T-cell (primary cell): ENCODE measurements at places on chromosomes 7 and 10. TPM values are rescaled to one million over a fixed set of nuclear protein-coding genes. Genes with fewer than 3 reads are reported as not detected.

GRCh38 chr7:150927956-150928344 lies 50.2 kb downstream of the KCNH2 start:
- DNase-seq, result no peak

DNA sequence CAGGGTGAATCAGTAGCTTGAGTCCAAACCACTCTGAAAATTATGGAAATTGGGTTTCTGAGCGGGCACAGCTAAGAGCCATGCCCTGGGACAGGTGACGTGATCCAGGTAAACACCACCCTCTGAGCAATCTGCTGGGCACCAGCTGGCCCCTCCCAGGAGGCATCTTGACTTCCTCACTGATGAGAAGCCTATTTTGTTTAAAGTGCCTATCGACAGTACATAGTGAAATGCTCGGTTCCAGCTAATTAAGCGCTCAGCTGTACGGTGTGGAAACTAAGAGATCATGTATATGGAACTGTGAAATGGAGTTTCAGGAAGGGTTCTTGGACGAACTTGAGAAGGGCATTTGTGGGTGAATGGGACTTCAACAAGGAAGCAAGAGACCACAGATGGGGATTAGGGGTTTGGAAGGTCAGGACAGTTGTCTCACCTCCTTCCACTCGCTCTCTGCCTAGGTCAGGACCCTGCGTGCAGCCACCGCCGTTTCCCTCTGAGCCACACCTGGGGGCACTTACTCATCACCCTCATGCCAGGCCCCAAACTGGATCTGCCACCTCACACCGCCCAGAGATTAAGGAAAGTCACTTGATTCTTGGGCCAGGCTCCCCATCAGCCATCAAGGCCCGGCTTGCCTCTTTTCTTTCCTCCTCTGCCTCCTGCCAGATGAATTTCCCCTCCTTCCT lies 3.2 kb downstream of the ITPRIP start:
- DNase-seq, result no peak

DNA sequence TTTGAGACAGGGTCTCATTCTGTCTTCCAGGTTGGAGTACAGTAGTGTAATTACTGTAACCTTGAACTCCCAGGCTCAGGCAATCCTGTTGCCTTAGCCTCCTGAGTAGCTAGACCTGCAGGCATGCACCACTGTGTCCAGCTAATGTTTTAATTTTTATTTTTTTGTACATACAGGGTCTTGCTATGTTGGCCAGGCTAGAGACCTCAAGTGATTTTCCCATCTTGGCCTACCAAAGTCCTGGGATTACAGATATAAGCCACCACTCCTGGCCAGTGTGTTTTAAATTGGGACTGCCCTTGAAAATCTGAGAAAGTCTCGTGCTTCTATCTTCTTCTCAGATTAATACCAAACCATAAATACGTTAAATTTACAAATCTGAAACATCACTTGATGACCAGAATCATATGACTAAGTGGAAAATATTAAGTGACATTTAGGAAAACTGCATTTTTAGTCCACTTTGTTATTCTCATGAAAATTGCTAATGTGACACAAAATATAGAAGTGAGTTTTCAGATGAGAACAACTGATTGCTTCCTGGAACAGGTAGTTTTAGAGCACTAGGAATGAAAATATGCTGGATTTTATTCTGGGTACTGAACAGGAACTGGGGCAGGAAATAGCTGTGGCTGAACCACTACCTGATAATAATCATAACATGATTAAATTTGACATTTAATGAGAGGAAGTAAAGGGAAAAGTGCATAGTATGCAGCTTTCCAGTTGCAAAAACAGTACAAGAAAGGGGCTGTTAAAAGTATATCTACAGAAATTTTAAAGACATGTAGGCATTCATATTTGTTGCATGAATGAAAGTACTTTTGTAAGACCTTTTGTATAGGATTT lies 4.2 kb downstream of the PHTF2 start:
- no peak for DNase-seq

GRCh38 chr7:27389496-27389895 lies 146.9 kb downstream of the EVX1 start:
- DNase-seq, result no peak

- no peak for DNase-seq
Measured at GRCh38 chr10:79979310-79979975, 30.5 kb upstream of the SFTPD start.

- no peak for DNase-seq
Measured at GRCh38 chr7:156192921-156193320, 380.7 kb upstream of the SHH start.

DNA sequence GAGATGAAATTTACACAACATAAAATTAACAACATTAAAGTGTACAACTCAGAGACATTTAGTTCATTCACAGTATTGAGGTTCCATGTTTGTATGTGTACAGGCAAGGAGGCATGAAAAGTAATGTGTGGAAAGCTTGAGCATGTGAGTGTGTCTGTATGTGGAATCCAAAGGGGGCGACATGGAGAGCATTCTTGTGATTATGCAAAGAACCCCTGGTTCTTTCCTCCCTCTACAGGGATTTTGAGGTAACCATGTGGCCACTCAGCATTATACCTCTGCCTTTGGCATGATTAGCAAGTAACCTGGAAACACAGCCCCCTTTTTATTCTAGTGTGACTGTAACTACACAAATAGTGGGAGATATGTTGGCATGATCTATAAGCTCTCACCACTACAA lies 21.0 kb downstream of the OR2F1 start:
- DNase-seq, result no peak

DNA sequence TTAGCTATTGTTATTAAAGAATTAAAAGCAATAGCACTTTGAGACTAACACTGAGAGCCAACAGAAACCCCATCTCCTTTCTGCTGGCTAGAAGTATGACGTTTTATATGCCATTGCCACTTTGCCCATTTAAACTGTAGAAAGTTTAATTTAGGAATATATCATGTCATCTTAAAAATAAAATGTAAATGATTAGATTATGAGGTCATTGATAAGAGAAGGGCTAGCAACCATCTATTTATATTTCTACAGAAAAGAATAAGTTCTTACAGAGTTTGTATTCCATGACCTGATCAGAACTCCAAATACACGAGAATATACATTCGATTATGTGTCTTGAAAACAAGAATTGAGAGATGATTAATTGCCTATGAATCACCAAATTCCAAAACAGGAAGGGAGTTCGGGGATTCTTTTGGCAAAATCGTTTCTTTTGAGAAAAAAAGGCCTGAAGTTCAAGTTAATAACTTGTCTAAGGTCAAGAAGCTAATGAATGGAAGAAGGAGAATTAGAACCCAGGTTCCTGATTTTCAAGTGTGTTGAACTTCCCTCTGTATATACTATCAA lies 227.0 kb downstream of the TRIL start:
- no peak for DNase-seq

DNA sequence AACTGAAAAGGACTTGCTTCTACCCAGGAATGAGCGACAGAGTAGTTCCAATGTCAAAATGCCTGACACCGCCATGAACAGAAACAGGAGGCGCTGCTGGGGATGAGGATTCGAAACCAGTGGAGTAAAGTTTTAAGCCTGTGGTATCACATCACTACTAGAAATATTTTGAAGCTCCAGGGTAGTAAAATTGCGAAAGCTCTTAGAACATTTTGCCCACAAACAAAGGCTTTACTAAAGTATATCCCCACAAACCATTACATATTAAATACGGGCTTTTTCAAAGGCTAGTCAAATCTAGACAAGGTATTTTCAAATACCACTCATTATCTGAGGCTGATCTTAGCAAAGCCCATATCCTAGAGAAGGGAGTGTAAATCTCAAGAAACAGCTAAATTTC lies 2.4 kb downstream of the PRDX3 start:
- DNase-seq, result no peak

DNA sequence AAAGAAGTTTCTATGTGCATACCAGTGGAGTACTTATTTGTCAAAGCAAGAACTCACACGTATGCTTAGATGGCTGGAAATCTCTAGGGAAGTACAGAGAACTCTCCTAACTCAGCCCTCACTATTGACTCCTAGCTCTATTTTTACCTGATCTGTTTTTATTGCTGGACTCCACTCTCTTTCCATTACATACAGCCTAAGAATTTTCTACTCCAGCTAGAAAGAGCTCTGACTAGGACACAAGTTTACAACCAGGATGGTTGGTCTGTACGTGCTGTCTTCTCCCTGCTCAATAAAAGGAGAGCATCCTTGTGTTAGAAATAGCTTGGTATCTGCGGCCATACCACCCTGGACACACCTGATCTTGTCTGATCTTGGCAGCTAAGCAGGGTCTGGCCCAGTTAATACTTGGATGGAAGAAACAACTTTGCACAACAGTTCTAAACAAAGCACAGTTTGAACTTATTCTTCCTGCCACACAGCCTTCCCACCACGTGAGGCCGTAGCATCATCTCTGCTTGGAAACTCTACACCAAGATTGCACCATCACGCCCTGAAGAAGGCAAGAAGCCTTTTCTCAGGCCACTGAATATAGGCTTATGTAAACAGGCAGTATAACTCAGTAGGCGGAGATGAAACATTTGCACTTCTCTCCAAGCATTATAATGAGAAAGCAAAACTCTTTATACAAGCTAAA lies 50.7 kb downstream of the KCNMA1 start:
- DNase-seq, result no peak

DNA sequence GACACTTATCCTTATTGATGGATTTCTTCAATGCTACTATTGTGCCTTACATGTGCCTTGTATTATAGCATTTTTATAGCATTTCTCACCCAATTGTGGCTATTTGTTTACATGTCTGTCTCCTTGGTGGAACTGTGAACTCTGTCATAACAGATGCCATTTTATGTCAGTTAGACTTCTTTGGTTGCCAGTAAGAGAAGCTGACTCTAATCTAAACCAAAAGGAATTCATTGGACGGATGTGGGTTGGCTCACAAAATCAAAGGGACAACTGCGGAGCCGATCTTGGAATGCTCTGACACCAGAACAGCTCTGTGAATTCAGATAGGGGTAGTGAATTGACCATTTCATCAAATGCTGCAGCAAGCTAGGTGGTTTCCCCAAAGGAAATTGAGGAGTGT lies 15.0 kb downstream of the GARIN1A start:
- no peak for DNase-seq

- DNase-seq, result no peak
Measured at GRCh38 chr10:11521860-11522259, 89.6 kb downstream of the USP6NL start.

- DNase-seq, result no peak
Measured at GRCh38 chr10:24434961-24435360, 226.0 kb downstream of the KIAA1217 start.

DNA sequence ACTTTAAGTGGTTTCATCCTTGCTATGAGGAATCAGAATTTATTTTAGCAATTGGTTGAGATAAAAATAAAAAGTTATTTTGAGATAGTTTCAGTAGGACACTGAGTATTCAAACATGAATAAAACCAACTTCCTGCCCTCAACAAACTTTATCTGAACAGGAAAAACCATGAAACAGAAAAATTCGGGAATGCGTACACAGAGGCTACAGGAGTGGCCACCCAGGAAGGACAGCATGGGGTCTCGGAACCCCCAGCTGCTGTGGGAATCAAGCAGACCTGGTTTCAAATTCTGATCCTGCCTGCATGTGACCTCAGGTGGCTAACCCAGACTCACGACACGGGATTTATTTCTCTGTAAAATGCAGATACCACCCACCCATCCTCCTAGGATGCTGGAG lies 49.0 kb upstream of the GRID1 start:
- no peak for DNase-seq

- DNase-seq, result no peak
Measured at GRCh38 chr10:30420766-30421165, 13.2 kb upstream of the MAP3K8 start.

DNA sequence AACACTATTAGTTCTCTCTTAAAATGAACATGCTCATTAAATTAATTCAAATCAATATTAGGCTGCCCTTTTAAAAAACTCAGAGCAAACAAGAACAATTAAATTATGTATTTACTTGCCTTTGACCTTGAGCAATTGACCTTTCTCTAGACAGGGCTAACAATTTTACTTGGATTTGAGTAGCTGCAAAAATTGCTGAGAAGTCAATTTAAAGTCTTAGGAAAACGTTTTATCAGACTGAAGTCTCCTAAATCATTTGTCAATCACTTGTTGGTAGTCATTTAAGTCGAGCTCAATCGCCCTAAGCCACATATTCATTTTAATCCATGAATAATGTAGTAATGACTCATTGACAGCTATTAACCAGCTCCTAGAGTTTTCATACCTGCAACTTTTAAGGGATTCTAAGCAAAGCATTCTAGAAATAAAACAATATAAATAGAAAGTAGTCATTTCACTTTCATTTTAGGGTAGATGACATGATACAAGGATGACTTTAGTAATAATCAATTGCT lies 84.9 kb upstream of the SEC61G start:
- DNase-seq, result no peak

DNA sequence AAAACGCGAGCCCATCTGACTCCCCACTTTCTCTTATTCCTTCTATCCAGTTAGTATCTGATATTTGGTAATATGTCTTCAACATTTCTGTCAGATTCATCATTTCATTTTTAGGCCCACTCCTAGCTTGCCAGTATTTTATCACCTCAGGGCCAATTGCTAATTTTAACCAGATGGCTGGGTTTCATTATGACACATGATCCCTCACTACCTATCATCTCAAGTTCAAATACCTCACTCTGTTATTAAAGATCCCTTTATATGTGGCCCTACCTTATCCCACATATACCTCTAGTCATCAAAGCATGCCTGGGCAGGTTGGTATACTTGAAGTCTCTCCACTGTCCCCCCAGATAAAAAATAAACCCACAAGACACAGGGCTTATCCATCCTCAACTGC lies 104.9 kb downstream of the RNLS start:
- DNase-seq, result no peak

DNA sequence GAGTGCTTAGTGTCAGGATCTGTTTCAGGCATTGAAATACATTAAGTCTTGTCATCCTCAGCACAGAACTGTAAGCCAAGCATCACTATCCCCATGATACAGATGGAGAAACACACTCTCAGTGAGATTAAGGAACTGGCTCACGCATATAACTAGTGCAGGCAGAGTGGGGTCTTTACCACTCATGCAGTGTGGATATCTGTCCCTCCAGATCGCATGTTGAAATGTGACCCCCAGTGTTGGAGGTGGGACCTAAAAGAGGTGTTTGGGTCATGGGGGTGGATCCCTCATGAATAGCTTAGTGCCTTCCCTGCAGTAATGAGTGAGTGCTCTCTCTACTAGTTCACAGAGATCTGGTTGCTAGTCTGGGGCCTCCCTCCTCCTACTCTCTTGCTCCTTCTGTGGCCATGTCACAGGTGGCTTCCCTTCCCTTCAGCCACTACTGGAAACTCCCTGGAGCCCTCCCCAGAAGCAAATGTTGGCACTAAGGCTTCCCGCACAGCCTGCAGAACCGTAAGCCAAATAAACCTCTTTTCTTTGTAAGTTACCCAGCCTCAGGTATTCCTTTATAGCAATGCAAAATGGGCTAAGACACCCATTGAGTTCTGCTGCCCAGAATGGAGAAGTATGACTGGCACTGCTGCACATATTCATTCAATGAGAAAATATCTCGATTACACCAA lies 31.8 kb upstream of the MSMB start:
- no peak for DNase-seq

The STEAP2 gene
- not detected for total RNA-seq

The MSMB gene
- not detected for total RNA-seq

The TMEM139 gene
- total RNA-seq, result 1.6 TPM

The LAMB1 gene
- total RNA-seq, result not detected

The NACAD gene
- total RNA-seq, result 0.63 TPM

The ASAH2B gene
- 6.6 TPM for total RNA-seq

The GJD4 gene
- not detected for total RNA-seq

The ASZ1 gene
- total RNA-seq, result not detected

The MNX1 gene
- 0.10 TPM for total RNA-seq

The HSPA14 gene
- 15.0 TPM for total RNA-seq

The DLX6 gene
- total RNA-seq, result not detected

The CPEB3 gene
- 3.1 TPM for total RNA-seq

The TBX20 gene
- 0.70 TPM for total RNA-seq

The DYDC2 gene
- not detected for total RNA-seq

The EN2 gene
- not detected for total RNA-seq

The ASB13 gene
- 14.1 TPM for total RNA-seq
